ENCODE measurements at places on chromosomes 2 and 18.

GRCh38 chr18:13455960-13456481 is 237.5 kb downstream of the LDLRAD4 start:
- H3K4me3 ChIP-seq = no peak overlapping the region
- DNase-seq = no peak
- H3K27ac ChIP-seq = no peak overlapping the region
- H3K36me3 ChIP-seq = no peaks in the 10 kb centered on the region

- H3K4me3 ChIP-seq = no peak overlapping the region
- H3K27me3 ChIP-seq = peaks cover 11% of the 10 kb centered on the region
- no peak overlapping the region for H3K27ac ChIP-seq
- no peak for DNase-seq
These were observed 65.8 kb downstream of the EMILIN2 start for GRCh38 chr18:2912357-2913299.

DNA sequence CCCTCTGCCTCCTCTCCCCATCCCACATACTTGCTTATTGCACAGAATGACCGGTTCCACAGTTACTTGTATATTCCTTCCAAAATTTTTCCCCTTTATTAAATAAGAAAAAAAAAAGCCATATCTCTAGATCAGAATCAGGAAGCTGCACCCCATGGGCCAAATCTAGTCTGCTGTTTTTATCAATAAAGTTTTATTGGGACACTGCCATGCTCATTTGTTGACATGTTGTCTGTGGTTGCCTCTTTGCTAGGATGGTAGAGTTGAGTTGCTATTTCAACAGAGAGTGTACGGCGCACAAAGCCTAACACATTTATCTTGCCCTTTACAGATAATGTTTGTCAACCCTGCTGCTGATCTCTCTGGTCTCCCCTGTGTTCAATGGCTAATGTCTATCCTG is 15.8 kb upstream of the PIEZO2 start:
- no peak overlapping the region for H3K27ac ChIP-seq
- H3K27me3 ChIP-seq = no peaks in the 10 kb centered on the region
- DNase-seq = no peak
- no peaks in the 10 kb centered on the region for H3K36me3 ChIP-seq
- H3K4me1 ChIP-seq = peaks cover 4% of the 10 kb centered on the region

GRCh38 chr18:25351777-25352628 is at the start of gene ZNF521:
Gene ZNF521, minus strand, starts transcription at chr18:25352166. Its CDS starts 1,220 bp downstream, at chr18:25350946.
- H3K4me3 ChIP-seq = peak within 1 kb of the TSS; percentile 97
- no peaks in the 10 kb centered on the region for H3K27me3 ChIP-seq
- DNase-seq = peak; percentile 92
- H3K36me3 ChIP-seq = no peaks in the 10 kb centered on the region
- peak within 1 kb of the TSS; percentile 99 for H3K27ac ChIP-seq

GRCh38 chr2:71536226-71536671 is 82.9 kb downstream of the DYSF start:
- no peak for DNase-seq
- H3K27me3 ChIP-seq = peaks cover 16% of the 10 kb centered on the region
- H3K4me1 ChIP-seq = no peaks in the 10 kb centered on the region
- no peak overlapping the region for H3K27ac ChIP-seq
- no peaks in the 10 kb centered on the region for H3K36me3 ChIP-seq

GRCh38 chr2:11969774-11970173 is 223.3 kb downstream of the LPIN1 start:
- no peak overlapping the region for H3K27ac ChIP-seq
- no peak for DNase-seq
- no peaks in the 10 kb centered on the region for H3K27me3 ChIP-seq
- H3K4me3 ChIP-seq = no peak overlapping the region

DNA sequence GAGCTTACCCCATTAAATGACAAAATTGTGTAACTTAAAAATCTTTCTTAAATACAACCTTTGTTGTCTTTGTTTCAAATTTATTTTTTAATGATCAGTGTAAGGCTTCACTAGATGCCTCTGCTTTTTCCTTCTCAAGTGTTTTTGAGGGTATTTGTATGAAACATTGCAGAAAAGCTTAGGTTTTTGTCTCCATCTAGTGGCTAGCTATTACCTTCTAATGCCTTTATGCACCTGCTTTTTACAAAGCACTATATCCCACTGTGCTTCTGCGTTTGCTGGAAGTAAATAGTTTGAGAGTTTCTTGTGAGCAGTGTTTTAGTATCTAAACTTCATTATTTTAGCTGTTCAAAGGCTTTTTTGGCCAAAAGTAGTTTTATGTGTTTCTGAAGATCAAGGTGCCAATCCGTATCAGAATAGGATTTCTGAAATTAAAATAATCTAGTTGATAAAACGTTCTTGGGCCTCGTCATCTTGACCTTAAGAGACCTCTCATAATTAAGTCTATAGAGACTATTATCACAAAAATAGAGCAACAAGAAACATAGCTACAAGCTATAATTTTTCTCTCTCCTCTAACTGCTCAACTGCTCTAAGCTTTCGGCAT is 47.0 kb downstream of the IWS1 start:
- no peak overlapping the region for H3K4me3 ChIP-seq
- peaks cover 29% of the 10 kb centered on the region for H3K36me3 ChIP-seq
- H3K27ac ChIP-seq = no peak overlapping the region
- H3K4me1 ChIP-seq = no peaks in the 10 kb centered on the region

GRCh38 chr2:187312718-187313282 is 135.3 kb downstream of the CALCRL start:
- H3K4me1 ChIP-seq = no peaks in the 10 kb centered on the region

- peaks cover 8% of the 10 kb centered on the region for H3K4me1 ChIP-seq
- no peaks in the 10 kb centered on the region for H3K36me3 ChIP-seq
- H3K27ac ChIP-seq = no peak overlapping the region
- no peaks in the 10 kb centered on the region for H3K27me3 ChIP-seq
- DNase-seq = peak; percentile 71
These were observed 776 bp upstream of the SPEG start for GRCh38 chr2:219433666-219434467.

- no peaks in the 10 kb centered on the region for H3K36me3 ChIP-seq
- H3K4me3 ChIP-seq = no peak overlapping the region
- H3K4me1 ChIP-seq = no peaks in the 10 kb centered on the region
- peaks cover 7% of the 10 kb centered on the region for H3K27me3 ChIP-seq
These were observed 46.5 kb upstream of the SESTD1 start for GRCh38 chr2:179311101-179311500.

DNA sequence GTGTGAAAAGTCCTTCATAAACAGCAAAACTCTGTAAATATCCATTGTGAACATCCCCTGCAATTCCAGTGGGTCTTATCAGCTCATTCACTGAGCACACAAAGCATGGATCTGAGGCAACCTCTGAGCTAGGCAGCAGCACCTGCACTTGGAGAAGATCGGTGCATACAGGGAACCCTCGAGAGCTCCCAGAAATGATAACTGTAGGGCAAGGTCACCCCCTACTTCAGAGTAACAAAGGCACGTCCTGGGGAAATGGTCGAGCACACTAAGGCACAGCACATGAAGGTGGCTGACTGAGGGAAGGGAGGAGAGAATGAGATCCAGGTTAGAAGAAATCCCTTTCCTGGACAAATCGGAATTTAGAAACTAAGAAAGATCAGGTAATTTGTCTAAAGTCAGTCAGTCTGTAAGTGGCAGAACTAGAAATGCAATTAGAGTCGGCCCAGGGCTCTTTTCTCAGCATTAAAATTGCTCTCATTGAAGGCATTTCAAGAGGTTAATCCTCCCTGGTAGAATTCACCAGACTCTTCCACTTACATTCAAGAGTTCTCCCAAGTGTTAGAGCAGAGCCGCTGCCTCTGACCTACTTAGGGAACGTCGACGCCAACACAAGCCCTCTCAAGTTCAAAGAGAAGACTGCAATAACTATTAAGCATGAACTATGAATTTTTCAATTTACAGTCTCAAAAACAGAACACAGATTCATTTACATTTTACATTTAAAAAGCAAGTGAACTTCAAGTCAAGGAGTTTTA is 45.9 kb downstream of the PXDN start:
- H3K27ac ChIP-seq = no peak overlapping the region
- peaks cover 16% of the 10 kb centered on the region for H3K36me3 ChIP-seq
- peaks cover 14% of the 10 kb centered on the region for H3K4me1 ChIP-seq
- no peaks in the 10 kb centered on the region for H3K27me3 ChIP-seq

- no peak overlapping the region for H3K4me3 ChIP-seq
- peaks cover 89% of the 10 kb centered on the region for H3K36me3 ChIP-seq
- no peak overlapping the region for H3K27ac ChIP-seq
- no peaks in the 10 kb centered on the region for H3K27me3 ChIP-seq
These were observed 60.4 kb downstream of the ANO7 start for GRCh38 chr2:241248897-241249296.

Data from IMR-90 (cell line).